ENCODE measurements at places on chromosomes 7 and 10.

DNA sequence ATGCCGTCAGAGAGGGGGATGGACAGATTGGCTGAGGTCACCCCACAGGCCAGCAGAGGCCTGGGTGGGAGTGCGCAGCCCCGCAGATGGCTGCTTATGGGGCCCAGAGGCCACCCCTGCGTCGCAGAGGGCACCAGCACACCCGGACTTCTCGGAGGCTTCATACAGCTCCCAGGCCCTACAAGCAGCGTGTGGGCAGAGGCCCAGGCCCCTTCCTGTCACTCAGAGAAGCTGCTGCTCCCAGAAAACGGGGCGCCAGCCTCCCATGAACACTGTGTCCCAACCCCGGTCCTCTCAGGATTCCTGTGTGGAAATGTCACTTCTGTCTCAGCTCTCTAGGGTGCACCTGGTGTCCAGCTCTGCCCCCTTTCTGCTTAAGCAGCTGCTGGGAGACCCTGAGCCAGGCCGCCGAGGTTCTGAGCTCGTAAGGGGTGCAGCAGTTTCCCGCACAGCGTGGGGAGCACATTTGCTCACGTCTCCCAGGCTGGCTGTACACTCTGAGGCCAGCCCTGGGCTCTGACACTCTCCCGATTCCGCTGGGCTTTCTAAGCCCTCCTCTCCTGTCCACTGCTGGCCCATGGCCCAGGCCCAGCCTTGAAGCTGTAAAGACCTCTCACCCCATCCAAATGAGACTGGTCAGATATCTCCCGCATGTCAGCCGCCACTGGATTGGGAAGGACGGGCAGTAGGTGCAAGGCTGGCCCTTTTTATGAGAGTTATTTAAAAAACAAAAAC lies 6.8 kb downstream of the GPR146 start:
- DNase-seq, result no peak

GRCh38 chr7:77980087-77980713 lies 181.6 kb downstream of the PHTF2 start:
- peak; percentile 53 for DNase-seq

DNA sequence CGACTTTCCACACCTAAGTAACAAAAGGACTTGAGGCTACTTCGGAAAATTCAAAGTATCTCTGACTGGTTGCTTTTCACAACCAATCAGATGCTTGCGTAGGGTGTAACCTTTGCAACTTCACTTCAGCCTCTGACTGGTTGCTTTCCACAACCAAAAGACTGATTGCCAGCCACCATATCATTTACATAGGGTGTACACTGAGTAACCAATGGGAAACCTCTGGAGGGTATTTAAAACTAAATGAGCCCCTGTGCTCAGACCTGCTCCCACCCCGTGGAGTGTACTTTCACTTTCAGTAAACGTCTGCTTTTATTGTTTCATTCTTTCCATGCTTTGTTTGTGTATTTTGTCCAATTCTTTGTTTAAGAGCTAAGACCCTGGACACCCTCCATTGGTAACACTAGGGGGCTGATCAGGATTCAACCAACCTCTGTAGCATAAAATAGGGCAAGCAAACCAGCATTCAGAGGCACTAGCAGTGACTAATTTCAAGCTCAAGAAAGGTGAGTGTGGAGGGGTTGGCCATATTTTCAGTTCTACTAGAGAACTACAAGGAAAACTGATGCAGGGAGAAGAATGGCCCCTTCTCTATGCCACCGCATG lies 390.8 kb downstream of the POM121L12 start:
- no peak for DNase-seq

GRCh38 chr7:3068530-3068929 lies 24.9 kb upstream of the CARD11 start:
- no peak for DNase-seq

DNA sequence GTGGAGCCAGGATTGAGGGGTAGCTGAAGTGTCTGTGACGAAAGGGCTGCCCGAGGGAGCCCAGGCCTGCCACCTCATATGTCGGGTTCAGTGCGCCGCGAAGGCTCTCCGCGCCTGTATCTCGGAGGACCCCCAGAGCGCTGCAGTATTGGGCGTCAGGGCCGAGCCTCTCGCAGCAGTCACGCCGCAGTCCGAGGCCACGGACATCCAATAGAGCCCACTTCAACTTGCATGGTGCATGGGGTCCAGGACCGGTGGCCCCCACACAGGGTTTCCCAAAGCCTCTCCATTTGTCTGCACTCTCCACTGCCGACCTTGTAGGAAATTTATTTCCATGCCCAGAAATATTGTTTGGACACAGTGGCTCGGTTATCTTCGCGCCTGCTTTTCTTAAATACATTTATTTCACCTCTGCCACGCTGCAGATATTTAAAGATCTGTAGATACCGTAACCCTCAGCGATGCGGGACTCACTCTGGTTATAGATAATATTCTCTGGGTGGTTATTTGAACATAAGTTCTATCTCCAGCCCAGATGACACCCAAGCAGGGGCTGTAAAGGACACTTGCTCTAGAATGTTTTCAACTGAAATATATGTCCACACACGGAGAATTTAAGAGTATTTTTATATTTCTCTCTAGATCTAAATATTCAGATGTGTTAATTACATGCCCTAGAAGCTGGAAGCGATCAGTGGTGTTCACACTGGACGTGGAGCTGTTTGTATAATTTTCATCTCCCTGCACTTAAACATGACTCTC lies 5.1 kb upstream of the ZNF503 start:
- no peak for DNase-seq

DNA sequence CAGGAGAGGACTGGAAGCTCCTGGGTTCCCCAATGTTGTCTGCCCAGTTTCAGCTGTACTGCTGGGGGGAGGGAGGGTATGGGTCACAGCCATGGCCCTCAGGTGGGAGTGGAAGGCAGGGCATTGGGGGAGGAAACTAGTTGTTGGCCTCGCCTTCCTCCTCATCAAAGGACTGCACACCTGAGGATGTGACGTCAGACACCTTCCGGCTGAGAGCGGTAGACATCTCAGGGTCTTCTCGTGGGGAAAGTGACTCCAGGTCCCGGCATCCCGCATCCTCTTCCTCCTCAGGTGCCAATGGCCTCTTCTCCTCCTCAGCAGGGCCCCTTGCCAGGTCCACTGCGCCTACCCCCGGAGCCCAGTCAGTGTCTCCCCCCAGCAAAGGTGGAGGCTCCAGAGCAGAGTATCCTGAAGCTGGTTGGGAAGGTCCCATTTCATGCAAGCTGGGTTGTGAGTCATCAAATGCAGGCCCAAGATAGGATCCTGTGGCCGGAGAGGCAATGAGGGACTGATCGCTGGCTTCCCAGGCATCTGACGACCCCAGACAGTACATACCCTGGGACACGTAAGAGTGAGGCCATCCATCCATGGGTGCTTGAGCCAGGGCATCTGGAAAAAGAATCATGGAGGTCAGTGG lies 6.0 kb downstream of the FAM131B start:
- no peak for DNase-seq

DNA sequence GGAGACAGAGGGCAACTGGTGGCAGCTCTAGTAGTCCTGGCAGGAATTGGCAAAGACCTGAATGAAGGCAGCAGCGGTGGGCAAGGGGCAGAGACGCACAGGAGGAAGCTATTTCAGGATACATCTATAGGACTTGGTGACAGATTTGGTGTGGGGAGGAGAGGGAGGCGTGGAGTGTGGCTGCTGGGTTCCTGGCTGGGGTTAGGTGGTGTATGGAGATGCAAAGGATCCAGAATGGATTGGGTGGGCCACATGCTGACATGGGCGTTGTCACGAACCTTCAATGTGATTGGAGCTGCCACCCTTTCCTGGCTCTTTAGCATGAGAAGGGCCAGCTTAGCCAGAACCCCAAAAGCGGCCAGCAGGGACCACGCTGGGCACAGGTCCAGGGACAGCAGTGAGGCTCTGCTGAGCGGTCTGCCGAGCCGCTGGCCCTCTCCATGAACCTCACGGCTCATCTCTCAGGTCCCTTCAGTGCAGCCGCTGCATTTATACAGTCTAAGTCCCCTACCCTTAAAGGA lies 10.2 kb upstream of the ADCY1 start:
- no peak for DNase-seq

DNA sequence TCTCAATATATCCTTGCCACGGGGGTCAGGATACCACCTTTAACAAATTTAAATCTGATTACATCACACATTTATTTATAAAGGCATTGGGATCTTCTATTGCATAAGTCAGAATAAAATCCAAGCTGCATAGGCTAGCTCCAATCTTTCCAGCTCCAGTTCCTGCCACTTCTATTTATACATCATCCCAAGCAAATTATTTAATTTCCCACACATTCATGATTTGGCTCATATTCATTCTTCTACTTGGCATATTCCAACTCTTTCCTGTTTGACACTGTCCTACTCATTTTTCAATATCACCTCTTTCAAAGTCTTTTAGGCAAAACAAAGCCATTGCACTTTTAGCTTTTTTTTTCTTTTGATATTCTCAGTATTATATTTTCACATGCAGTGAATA lies 579.0 kb upstream of the FZD8 start:
- no peak for DNase-seq

GRCh38 chr10:95873651-95874050 lies 34.1 kb upstream of the CC2D2B start:
- no peak for DNase-seq

- DNase-seq, result no peak
These were observed 45.3 kb upstream of the FAM133B start for GRCh38 chr7:92635538-92635937.

GRCh38 chr10:88840881-88841280 lies 10.8 kb downstream of the ANKRD22 start:
- DNase-seq, result no peak

DNA sequence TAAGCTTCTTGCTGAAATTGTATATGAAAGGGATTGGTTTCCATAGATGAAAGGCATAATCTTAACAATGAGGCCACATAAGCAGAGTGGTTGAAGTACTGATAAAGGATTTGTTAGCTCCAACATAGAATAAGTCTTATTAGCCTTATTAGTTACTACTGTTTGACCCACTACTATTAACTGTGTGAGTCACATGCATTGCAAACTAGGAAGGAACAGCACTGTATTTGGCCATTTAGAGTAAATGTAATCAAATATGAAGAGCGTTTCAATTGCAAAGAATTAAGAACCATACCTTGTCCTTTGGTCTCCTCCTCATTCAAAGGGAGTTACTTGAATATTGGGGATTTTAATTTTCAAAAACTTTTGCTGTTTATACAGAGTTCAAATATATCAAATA lies 428.9 kb downstream of the MDFIC start:
- DNase-seq, result no peak

DNA sequence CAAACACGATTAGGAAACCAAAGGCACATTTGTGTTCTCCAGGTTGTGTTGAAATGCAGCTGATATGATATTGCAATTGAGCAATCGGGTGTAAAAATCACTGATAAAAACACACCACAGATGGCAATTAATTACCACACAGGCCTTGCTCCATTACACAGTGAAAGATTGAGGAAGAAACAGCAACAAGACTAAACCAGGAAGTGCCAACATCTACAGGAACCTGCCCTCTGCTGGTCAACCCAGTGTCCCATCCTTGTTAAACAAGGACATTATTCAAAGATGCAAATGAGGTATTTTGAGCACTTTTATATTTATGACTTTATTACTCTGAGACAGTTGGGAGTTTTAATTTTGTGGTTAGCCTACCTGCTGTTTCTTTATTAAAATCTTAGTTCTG lies 765.6 kb upstream of the GHITM start:
- DNase-seq, result peak; percentile 20

DNA sequence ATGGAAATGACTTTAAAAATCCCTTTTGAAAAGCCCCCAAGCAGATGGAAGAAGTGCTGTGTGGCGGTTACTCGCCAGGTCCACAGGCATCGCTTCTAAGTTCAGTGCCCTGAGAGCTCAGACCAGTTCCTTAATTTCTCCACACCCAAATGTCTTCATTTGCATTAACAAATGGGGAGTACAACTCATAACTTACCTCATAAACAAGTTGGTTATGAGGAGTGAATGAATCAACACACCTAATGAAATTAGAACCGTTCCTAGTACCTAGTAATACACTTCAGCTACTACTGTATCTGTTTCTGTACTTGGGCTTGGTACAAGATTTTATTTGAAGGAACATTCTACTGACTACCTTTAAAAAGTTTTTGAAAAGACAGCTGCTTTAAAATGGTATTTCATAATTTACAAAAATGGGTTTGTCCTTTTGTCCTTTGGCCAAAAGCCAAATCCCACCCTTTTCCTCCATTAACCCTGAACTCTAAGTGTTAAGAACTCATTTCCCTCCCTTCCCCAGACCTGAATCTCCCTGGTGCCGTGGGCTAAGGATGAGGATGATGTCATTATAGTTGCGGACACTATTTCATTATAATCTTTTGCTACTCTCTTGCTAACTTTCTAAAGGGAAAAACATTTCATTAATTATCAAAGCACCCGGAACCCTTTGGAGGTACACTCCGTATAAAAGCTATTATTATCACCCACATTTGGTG lies 221.5 kb upstream of the CELF2 start:
- no peak for DNase-seq

GRCh38 chr7:118615-119391 lies 73.6 kb upstream of the FAM20C start:
- no peak for DNase-seq
